NCI-H510A treated with DMSO at 0.1 percent for 48 hours (cell line): ENCODE measurements at places on chromosomes 5 and 9.

DNA sequence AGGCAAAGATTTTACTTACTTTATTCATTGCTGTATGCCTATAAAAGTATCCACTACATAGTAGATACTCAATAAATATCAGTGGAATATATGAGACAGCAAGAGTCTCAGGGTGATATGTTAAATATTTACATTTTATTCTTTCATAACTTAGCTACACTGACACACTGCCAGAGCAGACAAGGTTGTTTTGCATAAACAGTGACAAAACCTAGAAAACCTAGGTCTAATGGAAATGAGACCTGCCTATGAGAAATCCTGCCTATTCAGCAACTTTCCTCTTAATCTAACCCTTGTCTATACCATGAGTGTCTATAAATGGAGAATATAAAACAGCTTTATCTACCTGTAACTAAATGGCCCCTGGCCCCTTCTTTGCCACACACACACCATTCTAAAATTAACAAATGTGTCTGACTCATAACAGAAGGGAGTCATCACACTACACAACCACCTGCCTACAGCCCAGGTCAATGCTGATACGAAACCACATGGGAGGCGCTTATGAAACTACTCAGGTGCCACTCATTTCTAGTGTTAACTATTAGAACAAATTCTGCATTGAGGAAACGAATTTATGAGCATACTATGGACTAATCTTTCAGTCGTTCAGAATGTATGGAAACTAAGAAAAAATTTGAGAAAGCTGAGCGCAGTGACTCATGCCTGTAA, 60.3 kb downstream of the UBAP2 start:
- no peak for DNase-seq

DNA sequence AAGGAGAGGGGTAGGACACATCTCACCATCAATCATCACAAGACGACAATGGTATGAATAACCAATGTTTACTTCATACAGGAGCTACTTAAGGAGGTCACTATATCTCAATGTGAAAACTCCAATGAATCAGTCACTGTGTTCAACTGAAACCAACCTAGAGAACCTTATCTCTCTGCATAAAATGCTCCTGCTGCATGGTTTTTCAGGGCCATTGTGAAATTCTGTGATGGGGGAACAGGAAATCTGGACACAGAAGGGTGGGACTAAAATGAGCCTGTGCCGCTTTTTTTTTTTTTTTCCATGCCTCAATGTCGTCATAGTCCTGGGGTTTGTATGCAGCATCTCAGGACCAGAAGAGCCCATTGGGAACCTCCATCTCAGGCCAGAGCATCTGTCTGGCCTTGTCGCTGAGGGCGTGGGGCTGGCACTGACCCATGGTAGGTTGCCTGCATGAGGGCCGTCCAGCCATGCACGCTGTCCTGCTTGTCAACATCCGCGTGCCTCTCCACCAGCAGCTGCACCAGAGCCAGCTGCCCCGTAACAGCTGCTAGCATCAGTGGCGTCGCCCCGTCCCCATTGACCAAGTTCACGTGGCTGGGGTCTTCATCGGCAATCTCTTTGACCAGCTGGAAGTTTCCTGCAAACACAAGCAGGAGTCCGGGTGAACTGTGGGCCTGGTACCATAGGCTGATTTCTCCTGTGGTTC, 12.7 kb downstream of the ANKS6 start:
- DNase-seq, result no peak

GRCh38 chr5:73346878-73347408, 101.6 kb downstream of the FOXD1 start:
- DNase-seq, result no peak

GRCh38 chr9:88753691-88754367, 218.9 kb downstream of the NXNL2 start:
- no peak for DNase-seq

DNA sequence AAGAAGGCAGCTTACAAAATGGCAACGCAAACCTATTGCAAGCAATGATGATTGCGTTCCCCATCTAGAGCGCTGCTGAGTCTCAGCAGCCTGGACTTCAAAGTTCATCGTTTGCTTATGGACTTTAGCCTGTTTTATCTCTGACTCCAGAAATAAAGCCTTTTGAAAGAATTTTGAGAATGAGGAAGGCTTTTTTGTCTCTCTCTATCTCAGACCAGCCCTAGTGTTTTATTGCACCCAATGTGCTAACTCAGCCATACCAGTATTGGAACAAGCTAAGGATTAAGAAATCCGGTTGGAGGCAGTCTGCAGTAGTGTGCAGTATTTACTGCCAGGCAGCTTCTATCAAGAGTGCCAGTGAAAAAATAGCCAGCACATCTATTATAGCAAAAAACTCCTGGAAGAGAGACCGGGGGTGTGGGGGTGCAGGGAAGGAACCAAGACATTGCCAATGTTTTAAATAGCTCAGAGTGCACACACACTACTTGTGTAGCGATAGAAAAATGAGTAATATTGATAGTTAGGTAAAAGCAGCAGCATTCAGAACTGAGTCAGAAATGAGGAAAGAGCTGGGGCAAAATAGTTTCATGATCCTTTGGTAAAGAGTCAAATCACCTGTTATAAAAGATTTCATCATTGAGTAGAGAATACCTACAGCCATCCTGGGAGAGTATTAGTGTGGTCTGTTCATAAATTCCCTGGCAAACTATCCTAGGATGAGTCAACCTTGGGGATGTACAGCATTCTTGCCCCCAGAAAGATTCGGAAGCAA, 219.0 kb downstream of the ZNF608 start:
- DNase-seq, result no peak

DNA sequence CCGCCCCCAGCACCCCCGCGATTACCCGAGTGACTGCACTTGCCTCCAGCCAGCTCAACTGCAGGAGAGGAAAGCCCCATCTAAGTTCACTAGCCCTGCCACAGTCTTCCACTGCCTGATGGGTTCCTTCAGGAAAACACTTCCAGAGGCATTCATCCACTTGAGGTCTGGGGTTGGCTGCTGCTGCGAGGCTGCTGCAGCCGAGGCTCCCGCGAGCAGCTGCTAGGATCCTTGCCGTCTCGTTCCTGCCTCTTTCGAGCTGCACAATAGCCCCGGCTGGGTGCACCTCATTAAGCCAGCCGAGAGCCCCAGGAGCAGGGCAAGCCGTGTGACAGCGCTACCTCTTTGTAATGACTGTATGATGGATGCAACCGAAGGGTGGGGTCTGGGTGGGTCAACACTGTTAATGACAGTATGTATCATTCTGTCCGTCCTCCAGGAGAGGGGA, 24.2 kb upstream of the ELAVL2 start:
- no peak for DNase-seq

DNA sequence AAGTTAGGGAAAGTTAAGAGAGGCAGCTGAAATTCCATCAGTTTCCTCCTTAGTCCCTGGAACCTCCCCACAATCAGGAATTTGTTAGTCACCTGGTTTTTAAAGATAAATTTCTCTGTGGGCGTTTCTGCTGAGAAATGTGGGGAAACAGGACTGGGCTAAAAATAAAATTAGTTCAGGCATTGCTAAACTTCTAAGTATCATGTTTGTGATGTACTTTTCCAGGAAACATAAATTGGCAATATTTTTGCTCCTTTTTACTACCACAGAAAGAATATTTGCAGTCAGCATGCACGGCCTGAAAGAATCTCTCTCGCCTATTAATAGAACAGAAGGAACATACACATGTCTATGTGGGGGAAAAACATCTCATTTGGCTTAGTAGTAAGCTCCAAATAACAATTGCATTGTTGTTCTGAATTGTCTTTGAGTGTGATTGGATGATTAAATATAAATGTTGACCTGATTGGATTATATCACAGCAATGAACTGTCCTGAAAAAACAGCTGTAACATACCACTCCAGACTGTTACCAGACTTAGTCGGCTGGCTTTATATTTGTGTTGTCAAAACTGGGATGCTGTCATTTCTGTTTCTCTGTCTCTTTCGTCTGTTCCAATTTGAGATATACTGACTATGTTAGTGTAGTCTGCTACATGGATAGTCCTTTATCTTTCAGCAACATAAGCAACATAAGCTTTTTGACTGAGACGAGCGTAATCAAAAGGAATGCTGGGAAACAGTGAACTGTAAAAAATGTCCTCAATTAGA, 12.9 kb downstream of the TJP2 start:
- DNase-seq, result no peak
